Fibroblast of the aortic adventitia (primary cell): ENCODE measurements at places on chromosomes 4 and X. TPM values are rescaled to one million over a fixed set of nuclear protein-coding genes. Genes with fewer than 3 reads are reported as not detected.
A peak's percentile ranks its signal among the peaks of the same experiment; 100 is the strongest.

DNA sequence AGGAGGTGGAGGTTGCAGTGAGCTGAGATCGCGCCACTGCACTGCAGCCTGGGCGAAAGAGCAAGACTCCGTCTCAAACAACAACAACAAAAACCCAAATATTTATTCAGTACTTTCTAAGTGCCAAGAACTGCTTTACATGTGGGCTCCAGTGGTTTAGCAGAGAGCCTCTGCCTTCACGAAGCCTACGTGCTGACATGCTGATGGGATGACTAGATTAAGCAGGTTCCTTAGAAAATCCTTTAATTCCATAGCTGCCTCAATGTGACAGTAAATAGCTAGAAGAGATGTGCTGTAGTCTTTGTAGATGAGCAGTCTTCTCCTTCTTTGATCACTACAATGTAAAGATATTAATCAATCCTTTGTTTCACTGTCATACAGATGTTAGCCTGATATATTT is 49.6 kb downstream of the TAPT1 start:
- no peak for DNase-seq

DNA sequence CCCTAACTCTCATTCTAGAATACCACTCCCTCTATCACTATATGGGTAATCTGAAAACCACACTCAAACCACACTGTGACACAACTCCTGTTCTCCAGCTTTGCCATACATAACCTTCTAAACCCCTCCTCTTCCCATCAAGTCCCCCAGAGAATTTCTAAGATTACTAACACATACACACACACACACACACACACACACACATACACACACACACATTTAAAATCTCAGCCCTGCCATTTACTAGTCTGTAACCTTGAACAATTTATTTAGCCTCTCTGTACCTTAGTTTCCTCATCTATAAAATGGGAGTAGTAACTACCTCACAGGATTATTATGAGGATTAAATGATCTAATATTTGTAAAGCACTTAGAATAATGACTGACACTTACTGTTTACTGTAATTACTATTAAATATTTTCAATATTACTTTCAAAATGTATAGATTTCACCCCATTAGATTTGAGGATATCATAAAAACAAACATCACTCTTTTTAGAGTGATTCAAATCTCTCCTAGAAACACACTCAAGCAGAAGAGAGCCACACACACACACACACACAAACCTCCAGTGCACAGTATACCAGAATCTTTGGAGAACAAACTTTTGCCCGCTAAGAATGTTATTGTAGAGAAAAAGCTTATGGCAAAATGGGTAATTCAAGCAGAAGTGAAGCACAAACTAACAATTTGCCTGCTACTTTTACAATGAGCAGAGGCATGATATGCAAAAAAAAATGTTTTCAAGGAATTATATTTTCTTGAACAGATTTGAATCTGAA is 3.8 kb downstream of the ANKRD50 start:
- peak; percentile 41 for DNase-seq

DNA sequence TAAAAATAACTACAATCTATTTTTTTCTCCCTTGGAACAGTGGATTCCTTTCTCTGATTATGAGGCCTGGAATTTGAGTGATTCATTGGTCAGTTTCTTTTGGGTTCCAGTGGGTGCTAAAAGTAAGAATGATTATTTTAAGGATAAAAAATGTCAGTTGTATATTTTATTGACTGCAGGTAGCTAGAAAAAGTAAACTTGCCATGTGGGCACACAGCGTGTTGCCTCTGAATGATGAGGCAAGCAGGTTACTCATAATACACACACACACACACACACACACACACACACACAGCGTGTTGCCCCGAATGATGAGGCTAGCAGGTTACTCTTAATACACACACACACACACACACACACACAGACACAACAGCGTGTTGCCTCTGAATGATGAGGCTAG is 13.8 kb downstream of the GALNT7 start:
- DNase-seq: peak; percentile 84

DNA sequence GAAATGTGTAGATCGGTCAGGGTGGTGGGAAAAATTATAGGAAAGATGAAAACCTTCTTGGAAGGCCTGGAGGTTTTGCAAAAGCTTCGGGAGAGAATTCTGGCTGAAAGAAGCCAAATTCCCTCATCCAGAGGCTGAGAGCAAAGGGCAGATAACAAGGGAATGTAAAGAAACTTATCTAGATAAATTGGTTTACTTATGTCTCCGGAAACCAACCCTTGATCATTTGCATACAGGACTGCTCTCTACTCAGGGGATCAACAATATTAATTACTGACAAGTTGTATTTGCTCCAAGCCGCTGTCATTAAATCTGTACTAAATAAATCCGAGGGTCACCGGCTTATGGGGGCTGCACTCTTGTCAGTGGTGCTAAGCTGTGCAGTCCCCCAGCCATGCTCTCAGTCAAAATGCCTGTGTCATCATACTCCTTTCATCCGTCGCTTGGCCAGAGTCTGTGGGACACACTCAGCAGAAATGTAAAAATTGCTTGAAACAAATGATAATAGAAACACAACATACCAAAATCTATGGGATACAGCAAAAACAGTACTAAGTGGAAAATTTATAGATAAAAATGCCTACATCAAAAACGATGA is 715.7 kb downstream of the KCTD8 start:
- no peak for DNase-seq

- DNase-seq: no peak
Measured at GRCh38 chr4:110152386-110152785, 46.0 kb downstream of the ELOVL6 start.

GRCh38 chr4:158810487-158811215 is 41.8 kb downstream of the FNIP2 start:
- peak; percentile 100 for DNase-seq

DNA sequence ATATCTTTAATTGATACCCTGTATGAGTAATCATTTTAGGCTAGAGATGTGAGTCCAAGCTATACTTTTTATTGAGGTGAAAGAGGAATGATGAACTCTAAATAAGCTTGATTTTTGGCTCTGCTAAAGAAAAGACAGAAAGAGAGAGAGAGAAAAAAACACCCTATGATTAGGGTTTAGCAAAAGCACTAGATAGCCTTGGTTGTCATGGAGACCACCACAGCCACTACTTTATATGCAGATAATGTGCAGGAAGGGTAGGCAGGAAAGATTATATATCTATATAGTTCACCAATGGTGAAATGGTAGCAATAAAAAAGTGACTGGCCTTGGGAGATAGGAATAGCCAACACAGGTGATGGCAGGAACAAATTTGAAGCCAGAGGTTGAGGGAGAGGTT is 69.9 kb upstream of the CAMK2D start:
- DNase-seq: no peak

DNA sequence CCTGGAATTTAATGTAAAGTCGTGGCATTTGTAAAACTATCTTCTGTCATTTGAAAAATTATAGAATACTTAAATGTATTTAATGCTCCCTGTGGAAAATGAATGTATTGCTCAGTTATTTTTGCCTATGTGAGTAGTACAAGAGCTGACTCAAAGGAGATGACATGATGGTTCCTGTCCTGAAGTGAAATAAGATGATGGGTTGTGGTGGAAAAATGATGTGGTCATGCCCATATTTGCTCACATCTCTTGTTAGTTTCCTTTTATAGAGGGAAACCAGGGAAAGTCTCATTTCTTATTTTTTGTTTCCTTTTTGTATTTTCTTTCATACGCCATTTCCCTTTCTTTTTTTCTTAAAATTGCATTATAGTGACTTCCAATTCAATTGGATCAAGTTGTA is 23.7 kb downstream of the PLS3 start:
- peak; percentile 27 for DNase-seq

DNA sequence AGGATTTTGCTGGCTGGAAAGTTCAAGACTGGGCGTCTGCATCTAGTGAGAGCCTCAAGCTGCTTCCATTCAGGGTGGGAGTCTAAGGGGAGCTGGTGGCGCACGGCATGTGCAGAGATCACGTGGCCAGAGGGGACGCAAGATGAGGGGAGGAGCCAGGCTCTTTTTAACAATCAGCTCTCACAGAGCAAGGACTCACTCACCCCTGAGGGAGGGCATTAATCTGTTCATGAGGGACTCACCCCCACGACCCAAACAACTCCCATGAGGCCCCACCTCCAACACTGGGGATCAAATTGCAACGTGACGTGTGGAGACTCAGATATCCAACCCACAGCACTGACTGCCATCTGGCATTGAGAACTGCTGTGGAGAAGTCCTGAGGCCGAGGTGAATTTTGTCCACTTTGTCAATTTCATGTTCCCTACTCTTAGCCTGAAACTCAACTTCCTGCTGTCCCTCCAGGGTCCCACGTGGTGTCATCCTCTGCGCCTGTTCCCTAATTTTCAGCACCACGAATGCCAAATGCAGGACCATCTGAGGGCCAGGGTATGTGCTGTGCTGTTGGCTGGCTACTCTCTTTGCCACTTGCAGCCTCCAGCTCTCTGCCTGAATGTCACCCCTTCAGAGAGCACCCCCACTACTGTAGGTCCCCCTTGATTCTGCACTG is 5.6 kb downstream of the ZFP92 start:
- no peak for DNase-seq

- DNase-seq: peak; percentile 7
Measured at GRCh38 chr4:135256111-135256510, 1054.5 kb upstream of the PABPC4L start.

DNA sequence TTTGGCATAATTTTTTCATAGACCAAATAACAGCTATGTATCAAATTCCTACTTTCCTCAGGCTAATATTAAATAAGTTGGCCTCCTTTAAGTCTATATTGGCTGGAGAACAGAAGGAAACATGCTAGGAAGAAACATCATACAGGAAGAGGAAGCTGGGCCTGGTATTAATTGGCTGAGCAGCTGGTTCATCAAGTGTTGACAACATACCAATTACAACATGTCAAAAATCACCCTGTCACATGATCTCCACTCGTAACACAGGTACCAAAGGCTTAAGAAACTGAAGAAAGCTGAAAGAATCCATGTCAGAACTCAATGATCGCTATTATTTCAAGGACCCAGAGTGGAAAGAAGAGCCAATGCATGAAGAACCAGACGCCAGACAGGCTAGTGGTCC is 10.5 kb downstream of the WDFY3 start:
- DNase-seq: no peak

DNA sequence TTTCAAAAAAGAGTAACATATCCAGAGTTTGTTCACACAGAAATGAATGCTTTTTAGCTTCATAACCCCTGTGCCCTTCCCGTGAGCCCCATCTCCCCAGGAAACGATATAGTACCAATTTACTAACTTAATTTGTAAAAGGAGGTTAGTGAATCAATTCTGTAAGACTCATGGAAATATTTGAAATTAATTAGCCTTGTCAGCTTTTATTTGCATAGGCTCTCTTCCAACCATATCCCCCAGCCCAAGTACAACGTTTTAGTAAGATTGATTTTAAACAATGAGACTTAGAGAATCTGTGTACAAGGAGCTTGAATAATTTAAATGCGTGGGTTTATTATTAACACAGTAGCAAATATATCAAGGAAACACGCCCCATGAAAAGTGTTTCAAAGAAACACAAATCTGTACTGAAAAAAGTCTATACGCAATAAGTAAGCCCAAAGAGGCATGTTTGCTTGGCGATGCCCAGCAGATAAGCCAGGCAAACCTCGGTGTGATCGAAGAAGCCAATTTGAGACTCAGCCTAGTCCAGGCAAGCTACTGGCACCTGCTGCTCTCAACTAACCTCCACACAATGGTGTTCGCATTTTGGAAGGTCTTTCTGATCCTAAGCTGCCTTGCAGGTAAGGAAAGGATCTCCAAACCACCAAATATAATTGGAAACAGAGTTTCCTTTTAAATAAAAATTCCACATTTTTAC is at the start of gene VSIG1:
Gene VSIG1 (plus strand): TSS at position 512 of the 703 bp plus-strand sequence. CDS start 66 bp downstream, at position 578.
- DNase-seq: no peak

DNA sequence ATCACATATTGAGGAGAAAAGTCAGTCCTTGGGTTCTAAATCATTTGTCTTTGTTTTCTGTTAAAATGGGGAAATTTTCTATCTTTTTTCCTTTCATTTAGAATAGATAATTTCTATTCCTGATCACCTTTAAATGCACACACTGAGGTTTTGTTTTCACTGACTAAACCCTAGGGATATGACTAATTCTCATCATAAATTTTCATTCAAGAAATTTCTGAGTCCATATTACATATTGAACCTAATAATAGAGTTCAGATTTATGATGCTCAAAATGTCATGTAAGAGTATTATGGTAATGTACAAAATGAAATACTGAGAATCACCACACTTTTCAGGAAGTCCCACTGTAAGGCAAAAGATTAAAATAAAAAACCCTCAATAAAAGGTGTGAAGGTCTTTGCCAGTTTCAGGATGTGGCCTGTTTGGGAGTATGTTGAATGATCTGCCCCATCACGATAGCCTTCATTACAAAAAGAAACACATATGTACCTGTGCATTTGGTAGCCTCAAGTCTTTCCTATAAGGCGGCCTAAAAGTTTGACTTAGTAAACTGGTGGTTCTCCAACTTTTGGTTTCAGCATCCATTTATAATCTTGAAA is 49.4 kb downstream of the LEF1 start:
- DNase-seq: no peak

- DNase-seq: no peak
Measured at GRCh38 chr4:1171311-1172227, 814 bp downstream of the SPON2 start.

DNA sequence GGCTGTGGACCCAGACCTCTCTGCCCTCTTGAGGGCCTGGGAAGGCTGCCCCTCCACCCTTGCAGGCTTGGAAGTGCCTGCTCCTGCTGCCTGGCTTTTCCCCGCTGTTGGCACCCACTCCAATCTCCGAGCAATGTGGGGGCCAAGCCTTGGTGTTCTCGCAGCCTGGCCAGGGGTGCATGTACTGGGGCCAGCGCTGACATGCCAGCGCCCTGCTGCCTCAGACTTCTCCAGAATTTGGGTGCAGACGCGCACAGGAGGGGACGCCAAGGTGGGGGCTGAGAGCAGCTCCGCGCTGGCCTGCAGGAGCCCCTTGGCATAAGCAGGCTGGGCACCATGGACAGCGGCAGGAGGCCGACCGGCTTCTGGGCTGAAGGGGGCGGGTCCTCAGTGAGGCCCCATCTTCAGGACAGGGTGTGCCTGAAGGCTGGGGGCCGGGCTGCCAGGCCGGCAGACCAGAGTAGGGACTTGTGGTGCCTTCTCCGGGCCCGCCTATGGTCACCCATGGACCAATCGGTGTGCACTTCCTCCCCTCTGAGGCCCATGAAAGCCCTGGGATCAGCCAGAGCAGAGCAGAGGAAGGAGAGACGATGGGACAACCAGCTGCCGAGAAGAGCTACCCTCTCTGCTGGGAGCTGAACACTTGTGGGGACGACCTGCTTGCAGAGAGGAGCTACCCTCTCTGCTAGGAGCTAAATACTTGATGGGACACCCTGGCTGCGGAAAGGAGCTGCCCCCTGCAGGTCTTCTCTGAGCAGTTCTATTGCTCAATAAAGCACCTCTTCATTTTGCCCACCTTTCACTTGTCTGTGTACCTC is 118.3 kb downstream of the DNAAF6 start:
- peak; percentile 13 for DNase-seq

GRCh38 chr4:25103418-25103817 is 56.8 kb downstream of the SEPSECS start:
- peak; percentile 21 for DNase-seq

The ATP5ME gene
- 74.3 and 195 TPM in 2 replicates for total RNA-seq

The SSX2 gene
- not detected in 2 replicates for total RNA-seq

The HSD17B11 gene
- 46.8 and 297 TPM in 2 replicates for total RNA-seq

The MAGED4B gene
- total RNA-seq: 10.8 and 23.8 TPM in 2 replicates

The CNGA1 gene
- 0.18 TPM in 1 of 2 replicates, not detected in the other for total RNA-seq

The BEX5 gene
- total RNA-seq: 0.09 TPM in 1 of 2 replicates, not detected in the other

The KCTD8 gene
- 1.1 and 3.2 TPM in 2 replicates for total RNA-seq
